ENCODE measurements at places on chromosomes 12 and 14.

DNA sequence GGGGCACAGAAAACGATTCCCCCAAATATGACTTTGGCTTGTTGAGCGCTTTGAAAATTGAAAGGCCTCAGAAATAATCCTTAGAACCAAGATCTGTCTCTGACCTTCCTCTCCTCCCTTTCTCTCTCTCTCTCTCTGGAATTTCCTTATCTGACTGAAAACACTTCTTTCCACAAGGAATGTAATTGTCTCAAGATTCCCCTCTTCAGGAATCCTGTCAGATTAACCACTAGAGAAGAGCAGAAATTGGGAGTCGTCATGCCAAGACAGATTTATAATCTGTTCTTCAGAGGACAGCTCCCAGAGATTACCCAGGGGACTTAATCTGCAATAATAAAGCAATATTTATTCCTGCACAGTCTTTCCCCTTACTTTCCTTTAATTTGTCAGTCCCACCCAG, 317.6 kb downstream of the ACSS3 start:
- no peak for DNase-seq

DNA sequence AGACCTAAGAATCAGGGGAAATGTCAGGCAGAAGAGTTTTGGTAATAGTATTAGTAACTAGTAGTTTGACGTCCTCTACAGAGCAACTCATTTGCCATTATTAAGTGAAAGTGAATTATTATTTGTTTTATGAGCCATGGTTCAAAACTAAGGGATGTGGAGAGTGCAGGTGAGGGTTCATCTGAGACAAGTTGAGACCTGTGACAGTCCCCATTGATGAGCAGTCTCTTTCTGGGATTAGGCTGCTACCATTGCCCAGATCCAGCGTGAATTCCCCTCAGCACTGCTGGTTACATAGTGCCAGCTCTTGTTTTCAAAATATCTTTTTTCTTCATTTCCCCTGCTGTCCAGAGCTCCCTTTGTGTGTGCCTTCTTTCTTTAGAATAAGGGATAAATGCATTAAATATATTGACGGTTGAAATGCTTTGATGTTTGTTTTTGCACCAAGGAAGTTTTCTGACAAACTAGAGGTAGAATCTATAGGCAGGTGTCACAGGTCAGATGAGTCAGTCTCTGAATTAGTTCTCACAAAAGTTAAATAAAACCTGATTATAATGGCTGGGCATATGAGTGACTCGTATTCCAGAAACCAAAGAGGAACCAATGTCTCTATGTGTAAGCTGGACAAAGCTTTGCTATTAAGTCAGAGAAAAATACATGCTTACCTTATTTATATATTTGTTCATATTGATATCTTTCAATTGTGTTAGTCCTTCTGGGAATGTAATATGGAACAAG, 381.4 kb downstream of the TMEM117 start:
- no peak for DNase-seq

DNA sequence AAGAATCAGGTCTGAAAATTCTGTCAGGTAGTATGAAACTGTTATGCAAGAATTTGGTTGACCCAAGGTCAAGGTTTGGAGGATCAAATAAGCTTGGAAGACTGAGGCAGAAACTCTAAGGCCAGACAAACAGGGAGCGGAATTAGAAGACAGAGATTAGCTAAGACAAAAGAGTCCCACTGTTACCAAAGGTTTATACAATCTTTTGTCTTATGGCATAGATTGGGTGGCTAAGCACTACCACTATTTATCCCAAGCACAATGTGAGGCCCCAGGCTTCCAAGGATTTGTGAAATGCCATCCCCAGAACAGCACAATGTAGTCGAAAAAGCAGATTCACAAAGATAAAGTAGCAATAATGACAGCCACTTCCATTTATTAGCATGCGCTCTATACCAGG, 311.2 kb downstream of the SEC23A start:
- no peak for DNase-seq

GRCh38 chr12:100234166-100234565, 32.7 kb downstream of the DEPDC4 start:
- no peak for DNase-seq

GRCh38 chr12:24555730-24556129, 393.2 kb downstream of the BCAT1 start:
- no peak for DNase-seq

DNA sequence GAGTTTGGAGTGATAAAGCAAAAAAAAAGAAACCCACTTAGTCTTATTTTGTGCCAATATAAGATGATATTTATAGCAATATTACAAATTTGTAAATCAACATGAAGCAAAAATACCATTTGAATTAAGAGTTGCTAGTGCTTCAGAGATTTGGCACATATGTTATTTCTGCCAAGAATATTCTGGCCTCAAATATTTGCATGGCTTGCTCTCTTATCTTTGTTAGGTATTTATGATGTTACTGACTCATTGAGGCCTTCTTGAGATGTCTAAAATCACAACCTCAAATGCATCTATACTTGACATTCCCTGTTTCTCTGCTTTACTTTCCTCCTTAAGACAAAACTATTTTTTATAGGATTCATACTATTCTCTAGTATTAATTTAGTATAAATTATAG, 301.5 kb downstream of the NELL2 start:
- no peak for DNase-seq

- DNase-seq = no peak
Observed at GRCh38 chr14:49920935-49921334, 28.1 kb downstream of the ARF6 start.

GRCh38 chr12:24431872-24432271, 482.4 kb upstream of the SOX5 start:
- DNase-seq = no peak

DNA sequence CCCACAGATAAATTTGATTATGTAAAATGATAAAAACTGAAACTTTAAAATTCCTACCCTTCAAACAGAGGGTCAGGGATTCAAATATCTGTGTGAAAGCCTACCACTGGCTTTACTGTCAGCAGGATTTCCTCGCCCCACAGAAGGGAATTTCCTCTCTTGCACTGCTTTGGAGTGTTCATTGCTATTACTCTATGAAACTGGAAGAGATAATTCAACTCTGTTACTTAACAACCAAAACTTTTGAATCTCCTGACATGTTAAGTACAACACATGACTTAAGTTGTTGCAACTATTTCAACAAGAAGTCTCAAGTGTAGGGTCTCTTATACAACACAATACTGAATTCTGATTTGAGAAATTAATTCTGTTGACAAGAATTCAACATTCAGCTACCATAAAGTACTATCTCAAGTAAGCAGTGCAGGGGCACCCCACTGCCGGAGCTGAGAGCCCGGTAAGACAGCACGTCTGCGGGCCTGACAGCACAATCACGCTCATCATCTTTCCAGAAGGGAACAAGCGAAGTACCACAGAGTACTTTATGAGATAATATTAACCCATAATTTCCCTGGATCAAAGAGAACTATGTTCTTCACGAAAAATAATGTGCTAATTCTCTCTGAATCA, 22.9 kb downstream of the DICER1 start:
- DNase-seq = no peak

- no peak for DNase-seq
Observed at GRCh38 chr14:96051642-96052540, 12.7 kb downstream of the C14orf132 start.

DNA sequence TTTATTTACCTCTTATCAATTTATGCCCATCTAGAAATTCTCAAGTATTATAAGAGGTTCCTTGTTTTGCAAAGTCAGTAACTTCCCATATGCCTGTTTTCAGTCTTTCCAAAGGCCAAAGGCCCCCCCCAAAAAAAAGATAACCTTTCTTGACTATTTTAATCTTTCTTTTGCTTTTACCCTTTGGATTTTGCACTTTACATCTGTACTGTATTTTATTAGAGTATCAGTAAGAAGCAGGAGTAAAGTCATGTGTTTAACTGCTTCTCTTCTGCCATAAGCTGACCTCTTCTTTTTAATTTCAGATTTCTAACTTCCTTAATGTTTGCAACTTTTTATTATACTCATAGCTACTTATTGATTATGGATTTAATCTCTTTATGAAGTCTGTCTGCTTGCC, 716.4 kb upstream of the NOVA1 start:
- DNase-seq = no peak

DNA sequence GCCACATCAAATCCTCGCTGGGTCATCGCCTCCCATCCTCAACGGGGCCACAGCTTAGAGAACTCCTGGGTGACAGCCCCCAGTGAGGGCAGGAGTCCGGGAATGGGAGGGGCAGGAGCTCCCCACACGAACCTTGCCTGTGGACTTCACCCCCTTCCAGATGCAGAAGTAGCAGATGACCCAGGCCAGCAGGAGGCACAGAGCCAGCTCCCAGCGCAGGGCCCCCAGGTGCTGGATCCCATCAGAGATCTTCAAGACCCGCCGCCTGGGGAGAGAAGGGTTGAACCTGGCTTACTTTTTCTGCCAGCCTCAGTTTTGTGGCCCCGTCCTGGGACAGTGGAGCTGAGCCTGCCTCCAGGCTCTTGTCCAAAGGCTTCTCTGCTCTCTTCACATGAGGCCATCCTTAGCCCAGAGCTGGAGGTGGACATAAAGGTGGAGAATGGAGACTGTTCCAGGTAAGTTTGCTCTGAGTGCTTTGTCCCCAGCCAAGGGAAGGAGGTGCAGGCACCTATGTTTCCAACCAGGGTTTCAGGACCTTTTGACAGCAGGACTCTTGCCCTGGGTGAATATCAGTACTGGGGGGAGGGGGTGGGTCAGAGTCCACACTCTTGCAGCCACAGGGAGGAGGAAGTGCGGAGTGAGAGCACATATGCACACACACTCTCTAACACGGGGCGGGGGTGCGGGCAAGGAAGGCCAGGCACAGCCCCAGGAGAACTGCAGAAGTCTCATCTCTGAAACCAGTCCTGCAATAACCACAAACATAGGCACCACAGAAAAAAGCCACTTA, 23.3 kb upstream of the SLC6A12 start:
- DNase-seq = no peak

GRCh38 chr14:37622231-37622923, 26.9 kb downstream of the TTC6 start:
- DNase-seq = no peak

- no peak for DNase-seq
Observed at GRCh38 chr14:68628605-68629310, 164.1 kb downstream of the ZFP36L1 start.

- no peak for DNase-seq
Observed at GRCh38 chr12:94202245-94203180, 54.1 kb downstream of the PLXNC1 start.

DNA sequence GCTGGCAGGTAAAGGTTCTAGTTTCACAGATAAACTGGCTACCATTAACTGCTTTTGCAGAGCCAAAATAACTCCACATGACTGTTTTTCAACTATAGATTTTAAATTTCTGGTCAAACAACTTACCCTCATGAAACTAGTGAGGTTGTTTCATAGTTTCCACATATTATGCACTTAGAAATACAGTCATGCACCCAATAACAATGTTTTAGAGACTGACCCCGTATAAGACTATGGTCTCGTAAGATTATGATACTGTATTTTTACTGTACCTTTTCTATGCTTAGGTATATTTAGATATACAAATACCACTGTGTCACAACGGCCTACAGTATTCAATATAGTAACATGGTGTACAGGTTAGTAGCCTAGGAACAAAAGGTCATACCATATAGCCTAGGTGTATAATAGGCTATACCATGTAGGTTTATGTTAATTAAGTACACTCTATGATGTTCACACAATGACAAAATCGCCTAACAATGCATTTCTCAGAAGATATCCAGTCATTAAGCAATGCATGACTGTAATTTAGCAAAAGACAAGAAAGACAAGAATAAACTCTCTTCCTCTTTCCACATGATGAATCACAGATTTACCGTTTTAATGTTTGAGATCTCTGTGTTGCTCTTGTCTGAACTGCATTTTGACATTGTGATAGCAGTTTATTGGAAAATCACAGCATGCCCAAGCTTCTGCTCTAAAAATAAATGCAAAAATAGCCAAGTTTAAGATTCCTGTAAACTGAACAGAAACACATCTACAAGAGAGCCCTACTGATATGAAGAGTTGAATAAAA, 17.1 kb downstream of the DICER1 start:
- no peak for DNase-seq

Data from stimulated activated CD4-positive, alpha-beta T cell treated with anti-CD3 and anti-CD28 coated beads, TNF-alpha, amount 100 ng/mL, for 1 hour (primary cell).